ENCODE measurements at places on chromosomes 5 and 9.

- DNase-seq: no peak
Observed at GRCh38 chr9:134304690-134305089, 21.6 kb upstream of the RXRA start.

GRCh38 chr9:33234511-33235467 lies 5.2 kb upstream of the SPINK4 start:
- DNase-seq: no peak

- peak; percentile 60 for DNase-seq
Observed at GRCh38 chr9:124810663-124811355, 33.9 kb downstream of the OLFML2A start.

GRCh38 chr5:53392073-53392472 lies 88.4 kb upstream of the FST start:
- no peak for DNase-seq

GRCh38 chr5:117183326-117183725 lies 608.7 kb upstream of the SEMA6A start:
- no peak for DNase-seq
